Activated B cell treated with CpG ODN at 0.5 μM for 24 hours (primary cell): ENCODE measurements at places on chromosomes 12 and 14. TPM values are rescaled to one million over a fixed set of nuclear protein-coding genes. Genes with fewer than 3 reads are reported as not detected.

CLEC14A gene
- not detected in 2 replicates for total RNA-seq

CD27 gene
- 39.3 and 43.8 TPM in 2 replicates for total RNA-seq

CLEC9A gene
- not detected in 2 replicates for total RNA-seq

IL22 gene
- total RNA-seq = not detected in 2 replicates

DNA sequence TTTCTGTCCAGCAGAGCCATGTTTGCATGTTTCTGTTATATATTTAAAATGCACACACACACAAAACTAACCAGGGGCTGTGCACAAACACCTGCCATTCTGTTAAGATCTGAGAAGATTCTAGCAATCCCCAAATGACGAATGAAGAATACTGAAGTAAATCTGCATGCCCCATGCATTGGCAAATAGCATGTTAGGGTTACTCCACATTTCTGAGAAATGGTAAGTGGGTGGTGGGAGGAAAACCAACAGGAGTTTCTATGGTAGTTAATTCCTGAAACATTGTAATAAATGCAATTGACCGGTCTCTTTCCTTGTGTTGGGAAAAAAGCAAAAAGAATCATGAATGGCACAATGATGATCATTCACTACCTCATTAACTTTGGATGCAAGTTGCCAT lies 318.0 kb downstream of the BCAT1 start:
- no peak for DNase-seq

- DNase-seq = no peak
These were observed 130.4 kb upstream of the PARP11 start for GRCh38 chr12:4003576-4003975.

- DNase-seq = no peak
These were observed 360.8 kb downstream of the PDZRN4 start for GRCh38 chr12:41548926-41549325.

DNA sequence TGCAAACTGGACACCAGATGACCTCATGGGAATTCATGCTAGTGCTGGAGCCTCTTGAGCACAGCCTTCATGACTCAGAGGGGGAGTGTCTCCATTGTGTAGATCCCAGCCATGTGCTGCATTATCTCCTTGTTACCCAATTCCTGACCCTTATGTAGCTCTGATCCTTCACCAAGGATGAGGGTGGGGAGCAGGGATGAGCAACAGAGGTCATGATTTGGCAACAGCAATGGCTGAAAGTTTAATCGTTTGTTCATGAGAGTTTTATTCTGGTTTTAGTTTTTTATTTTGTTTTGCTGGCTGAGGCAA lies 9.5 kb upstream of the BDKRB1 start:
- DNase-seq = no peak

DNA sequence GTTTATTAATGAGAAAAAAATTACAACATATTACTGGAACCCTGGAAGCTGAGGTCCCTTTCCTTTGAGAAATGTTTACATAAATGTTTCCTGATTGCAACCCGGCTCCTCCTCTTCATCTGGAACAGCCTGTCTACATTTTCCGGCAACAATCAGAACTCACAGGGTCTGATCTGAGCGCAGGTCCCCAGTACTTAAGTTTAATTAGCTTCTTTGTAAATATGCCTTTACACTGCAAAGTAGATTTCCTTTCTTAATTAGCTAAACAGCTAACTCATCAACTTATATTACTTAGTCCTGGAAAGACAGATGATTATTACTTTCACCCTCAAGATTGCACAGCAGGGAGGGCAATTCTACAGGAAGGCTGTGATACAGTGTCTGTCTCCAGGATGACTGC lies 213.0 kb downstream of the MON2 start:
- no peak for DNase-seq

DNA sequence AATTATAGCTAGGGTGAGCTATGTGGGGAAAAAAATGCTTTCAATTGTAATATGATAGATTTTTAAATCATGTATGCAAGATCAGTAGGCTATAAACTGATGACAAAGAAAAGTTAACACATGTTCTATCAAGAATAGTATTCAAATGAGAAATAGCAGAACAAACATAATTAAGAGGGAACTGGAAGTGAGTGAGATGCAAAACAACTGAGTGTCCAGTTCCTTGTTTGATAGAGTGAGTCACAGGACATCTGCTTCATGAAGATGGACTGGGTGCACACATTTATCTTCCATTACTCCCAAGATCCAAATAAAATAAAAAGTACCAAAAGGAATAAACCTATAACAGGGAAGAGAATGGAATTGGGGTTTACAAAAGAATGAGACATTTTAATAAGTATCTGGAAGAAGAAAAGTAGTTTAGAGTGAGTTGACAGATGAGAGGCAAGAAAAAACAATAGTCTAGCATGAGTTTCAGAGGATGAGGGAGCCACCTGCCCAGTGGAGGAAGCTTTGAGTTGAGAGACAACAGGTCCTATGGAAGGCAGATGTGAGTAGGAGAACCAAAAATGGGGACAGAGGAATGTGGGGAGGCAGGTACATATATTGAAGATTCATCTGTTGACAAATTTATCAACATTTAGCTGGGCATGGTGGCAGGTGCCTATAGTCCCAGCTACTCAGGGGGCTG lies 178.1 kb upstream of the ARHGAP5 start:
- DNase-seq = no peak

- no peak for DNase-seq
These were observed 12.7 kb downstream of the BDKRB1 start for GRCh38 chr14:96268431-96269358.

DNA sequence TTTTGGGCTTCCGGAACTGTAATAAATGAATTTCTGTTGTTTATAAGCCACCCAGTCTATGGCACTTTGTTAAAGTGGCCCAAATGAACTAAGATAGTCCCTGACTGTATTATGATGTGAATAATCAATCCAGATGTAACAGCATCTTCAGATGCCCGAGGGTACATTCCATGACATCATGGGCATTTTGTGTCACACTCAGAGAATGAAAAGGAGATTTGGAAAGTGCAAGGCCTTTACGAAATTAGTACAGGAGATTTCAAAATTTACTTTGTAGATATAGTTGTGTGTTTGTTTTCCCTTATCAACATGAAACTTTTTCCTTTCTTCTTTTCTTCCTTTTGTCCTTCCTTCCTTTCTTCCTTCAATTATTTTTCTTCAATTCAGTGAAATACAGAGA lies 54.2 kb upstream of the AMIGO2 start:
- no peak for DNase-seq

DNA sequence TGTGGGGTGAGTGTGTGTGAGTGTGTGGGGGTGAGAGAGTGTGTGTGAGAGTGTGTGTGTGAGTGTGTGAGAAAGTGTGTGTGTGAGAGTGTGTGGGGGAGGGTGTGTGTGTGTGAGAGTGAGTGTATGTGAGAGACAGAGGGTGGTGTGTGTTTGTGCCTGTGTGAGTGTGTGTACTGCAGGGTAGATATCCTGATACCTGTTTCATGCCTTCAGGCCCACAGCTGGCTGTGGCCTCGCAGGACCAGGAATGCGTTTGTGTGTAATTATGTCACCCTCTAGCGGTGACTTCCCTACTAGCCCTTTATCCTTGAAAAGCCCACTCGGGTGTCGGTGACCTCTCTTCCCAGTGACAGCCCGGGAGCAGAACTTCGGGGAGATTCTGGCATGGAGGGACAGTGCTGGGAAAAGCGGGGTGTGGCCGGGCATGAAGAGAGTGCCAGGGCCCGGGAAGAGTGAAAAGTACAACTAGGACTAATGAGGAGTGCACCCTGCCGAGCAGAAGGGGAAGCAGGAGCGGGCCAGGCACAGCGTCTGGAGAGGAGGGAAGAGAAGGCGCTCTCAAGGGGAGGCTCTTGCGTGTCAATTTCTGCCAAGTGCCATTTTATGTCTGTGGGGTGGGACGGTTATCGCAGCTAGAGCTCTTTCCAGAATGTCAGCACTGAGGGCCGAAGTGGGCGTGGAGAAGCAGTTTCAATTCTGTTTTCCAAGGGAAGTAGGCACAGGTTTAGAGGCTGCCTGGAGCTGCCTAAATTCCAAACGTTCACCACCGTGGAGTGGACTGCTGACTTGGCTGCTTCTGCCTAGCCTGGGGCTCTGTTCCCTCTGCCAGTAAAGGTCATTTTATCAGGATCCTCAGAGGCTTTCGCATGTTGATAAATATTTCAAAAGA lies 11.0 kb upstream of the FBXL14 start:
- peak; percentile 31 for DNase-seq

- no peak for DNase-seq
These were observed 112.8 kb upstream of the PELI2 start for GRCh38 chr14:56005191-56006053.
